Muscle of leg (tissue), 16 donors: ENCODE measurements at places on chromosomes 5 and 9. TPM values are rescaled to one million over a fixed set of nuclear protein-coding genes. Genes with fewer than 3 reads are reported as not detected.

IER5L gene
- 7.2 TPM for total RNA-seq

GRCh38 chr5:146788898-146789297 lies 89.7 kb downstream of the PPP2R2B start:
- DNase-seq = no peak

DNA sequence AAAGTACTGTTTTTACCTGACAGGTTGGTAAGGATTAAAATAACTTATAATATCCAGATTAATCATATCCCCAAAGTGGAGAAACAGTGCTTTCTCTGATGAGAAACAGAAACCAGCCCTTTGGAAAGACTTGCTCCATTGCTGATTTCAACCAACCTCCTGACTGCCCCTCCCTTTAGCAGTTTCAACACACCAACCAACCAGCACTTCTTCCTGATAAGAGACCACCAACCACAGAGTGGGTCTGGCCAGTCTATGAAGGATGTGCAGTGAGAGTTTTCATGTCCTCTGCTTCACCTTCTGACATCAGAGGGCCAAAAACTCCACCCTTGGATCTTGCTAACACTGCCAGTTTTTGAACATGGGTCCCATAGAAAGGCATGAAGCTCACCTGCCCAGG lies 28.1 kb downstream of the RIGI start:
- no peak for DNase-seq

- DNase-seq = peak; percentile 82
These were observed 76.2 kb upstream of the ALDH1B1 start for GRCh38 chr9:38316166-38316780.

GNG10 gene
- total RNA-seq = 27.4 TPM

DNA sequence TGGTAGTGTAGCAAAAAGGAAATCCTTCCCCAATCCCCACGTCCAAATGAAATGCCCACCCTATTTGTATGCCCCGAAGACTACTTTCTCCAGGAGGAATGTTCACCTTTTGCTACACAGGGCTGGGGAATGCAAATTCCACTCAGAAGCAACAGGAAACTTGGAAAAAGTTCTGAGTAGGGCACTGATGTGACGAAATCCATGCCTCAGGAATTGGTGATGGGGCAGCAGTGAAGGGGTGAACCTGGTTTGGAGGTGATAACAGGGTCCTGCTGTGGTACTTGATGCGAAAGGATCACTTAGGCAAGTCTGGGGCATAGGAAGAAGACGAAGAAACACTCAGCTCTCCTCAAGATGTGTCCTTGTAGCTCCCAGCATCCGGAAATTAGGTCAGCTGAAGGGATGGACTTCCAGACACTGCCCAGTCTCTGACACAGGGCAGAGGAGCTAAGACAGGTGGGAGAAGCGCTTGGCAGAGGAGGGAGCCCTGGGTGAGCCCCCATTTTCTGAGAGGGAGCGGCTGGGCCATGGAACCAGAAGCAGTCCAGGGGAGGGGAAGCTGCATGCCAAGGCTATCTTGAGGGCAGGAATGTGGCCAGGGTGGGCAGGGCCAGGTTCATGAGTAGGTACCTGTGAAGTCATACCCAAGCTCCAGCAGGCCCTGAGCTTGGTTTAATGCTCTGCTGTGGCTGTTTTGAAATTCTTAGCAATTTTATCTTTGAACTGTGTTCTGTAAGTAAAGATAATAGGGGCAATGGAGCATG lies 22.2 kb upstream of the MVB12B start:
- no peak for DNase-seq

- DNase-seq = no peak
These were observed 84.5 kb downstream of the GNAQ start for GRCh38 chr9:77946969-77947620.

DNA sequence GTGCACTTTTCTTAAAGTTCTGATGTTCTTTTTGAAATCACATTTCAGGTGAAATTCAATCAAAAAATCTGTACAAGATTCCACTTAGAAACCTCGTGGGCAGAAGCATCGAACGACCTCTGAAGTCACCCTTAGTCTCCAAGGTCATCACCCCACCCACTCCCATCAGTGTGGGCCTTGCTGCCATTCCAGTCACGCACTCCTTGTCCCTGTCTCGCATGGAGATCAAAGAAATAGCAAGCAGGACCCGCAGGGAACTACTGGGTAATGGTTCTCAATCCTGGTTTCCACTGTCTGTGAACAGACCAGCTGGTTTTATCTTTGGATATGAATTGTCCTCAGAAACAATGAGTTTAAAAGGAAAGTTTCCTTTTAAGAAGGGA lies 8.1 kb upstream of the SLC2A8 start:
- DNase-seq = no peak
